ENCODE measurements at places on chromosomes 7 and 10.

- DNase-seq, result no peak
These were observed 31.3 kb downstream of the PLXNA4 start for GRCh38 chr7:132544999-132545398.

DNA sequence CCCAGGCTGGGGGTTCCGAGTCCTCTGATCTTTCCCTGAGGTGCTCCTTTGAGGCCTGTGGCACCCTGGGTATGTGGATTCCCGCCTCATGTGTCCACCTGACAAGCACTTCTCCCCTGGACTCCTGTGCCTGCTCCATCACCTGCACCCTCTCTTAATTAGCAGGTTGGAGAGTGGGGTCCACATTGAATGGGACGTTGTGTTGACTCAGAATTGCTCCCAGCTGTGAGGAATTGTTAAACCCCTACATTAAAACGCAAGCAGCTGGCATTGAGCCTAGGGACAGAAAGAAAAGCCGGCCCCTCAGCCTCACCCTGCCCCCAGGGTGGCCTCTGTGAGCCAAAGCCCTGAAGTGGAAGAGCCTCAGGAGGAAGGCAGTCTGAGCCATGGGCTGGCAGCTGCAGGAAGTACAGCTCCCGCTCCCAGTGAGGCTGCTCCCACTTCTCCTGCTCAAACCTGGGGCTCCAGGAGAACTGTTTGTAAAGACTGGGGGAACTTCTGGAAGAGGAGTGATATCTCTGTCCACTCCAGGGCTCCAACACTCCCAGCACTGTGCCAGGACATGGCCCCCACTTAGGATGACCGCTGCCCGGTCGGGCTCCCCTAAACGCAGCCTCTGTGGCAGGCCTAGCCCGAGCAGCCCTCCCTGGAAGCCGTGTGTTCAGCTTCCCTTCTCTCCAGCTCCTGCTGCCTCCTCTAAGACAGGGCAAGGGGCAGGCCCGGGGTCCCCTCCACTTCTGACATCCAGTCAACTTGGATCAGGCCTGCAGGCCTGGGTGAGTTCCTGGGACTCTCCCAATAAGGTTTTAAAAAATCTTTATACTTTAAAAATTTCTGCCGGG, 1.8 kb upstream of the OPN4 start:
- no peak for DNase-seq

DNA sequence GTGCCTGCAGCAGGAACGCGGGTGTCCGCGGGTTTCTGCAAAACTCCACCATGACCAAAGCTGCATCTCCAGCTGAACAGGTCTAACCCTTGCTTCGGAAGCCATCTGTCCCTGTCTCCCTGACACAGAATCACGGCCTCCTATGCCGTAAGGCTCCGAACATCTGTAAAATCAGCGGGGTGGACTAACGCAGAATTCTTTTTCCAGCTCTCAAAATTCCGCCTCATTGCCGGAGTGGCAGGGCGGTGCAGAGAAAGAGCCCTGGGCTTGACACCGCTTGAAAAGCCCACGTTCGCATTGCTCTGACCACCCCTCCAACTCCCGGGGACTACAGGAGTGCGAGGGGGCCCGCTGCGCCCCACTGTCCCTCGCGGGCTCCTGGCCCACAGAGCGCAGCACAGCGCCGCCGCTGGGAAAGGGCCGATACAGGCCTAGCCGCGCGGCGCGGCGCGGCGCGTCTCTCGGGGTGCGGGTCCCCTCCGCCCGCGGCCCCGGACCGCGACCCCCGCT, 409 bp downstream of the DNMBP start:
- peak; percentile 46 for DNase-seq

GRCh38 chr10:126930883-126931503, 25.8 kb downstream of the DOCK1 start:
- no peak for DNase-seq

DNA sequence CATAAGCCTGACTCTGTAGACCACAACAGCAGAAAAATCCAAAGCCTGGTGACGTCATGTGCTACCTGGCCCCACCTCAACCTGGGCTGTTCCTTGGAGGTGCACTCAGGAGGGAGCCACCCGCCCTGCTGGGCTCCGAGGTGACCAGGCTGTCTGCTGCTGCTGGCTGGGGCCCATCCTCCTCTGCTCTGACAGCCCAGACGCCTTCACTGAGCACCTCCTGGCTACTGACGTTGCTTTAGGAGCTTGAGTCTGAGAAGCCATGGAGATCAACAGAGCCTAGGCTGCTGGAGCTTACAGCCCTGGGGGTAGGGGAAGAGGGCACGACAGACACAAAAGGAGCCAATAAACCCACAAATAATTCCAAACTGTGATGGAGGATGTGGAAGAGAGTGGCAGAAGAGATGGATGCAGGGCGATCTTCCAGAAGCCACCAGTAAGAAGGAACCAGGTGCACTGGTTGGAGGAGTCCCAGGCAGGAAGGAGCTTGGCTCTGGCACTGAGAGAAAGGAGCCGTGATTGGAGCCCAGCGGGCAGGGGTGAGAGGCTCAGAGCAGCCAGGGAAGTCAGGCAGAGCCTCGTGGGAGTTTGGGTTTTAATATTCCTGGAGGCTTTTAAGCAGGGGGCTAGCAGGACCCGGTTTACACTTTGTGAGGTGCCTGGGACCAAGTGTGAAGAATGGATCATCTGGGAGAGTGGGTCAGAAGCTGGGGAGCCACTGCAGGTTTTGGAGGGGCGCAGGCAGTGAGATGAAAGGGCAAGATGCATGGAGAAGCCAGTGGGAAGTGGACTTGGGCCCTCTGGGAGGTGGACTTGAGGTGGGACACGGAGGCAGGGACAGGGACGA, 1.7 kb upstream of the PTPRE start:
- peak; percentile 62 for DNase-seq

DNA sequence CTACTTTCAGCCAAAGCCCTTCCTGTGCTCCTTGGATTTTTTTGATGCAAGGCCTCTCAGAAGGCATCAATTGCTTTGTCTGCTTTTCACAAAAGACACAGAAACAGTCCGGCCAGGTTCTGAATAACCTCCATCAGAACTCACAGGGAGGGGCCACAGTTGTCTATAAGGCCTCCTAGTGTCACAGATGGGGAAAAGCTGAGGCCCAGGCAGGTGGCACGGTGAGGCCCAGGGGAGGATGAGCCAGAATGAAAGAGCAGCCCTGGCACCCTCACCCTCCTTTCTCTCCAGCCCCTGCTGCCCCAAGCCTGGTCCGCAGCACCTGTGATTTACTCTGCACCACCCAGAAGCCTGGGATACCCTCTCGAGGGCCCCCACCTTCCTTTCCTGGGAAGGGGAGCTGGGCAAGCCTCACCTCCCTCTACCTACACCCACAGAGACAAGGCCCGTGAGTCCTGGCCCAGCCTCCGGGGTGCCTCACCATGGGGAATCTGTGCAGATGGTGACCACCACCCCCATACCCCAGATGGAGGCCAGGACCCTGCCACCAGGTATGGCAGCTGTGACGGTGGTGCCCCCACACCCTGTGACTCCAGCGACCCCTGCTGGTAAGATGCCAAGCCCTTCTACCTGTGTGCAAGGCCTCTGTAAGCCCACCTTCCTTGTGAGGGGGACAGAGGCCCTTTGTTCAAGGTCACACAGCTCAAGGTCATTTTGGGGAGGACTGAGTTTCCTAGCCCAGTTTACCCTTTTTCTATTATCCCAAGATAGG, 26.2 kb upstream of the ZNF467 start:
- DNase-seq, result no peak

DNA sequence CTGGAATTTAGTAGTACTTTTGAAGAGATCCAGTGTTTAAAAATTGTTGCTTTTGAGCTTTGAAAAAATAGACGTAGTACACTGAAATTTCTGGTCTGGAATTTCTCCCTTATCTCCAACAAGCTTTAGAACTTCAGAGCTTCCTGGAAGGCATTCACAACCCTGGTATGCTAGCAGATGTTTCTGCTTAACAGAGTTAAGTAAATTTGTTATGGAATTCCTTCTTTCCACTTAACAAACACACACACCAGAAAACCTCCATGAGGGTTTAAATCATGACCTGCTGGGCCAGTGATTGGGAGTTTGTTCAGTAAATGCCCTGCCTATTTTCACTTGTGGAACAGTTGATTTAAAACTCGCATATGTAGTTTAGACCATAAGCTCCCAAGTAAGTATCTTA, 13.7 kb downstream of the ASB15 start:
- DNase-seq, result no peak

- DNase-seq, result no peak
These were observed 46.2 kb downstream of the JAKMIP3 start for GRCh38 chr10:132111871-132112341.

DNA sequence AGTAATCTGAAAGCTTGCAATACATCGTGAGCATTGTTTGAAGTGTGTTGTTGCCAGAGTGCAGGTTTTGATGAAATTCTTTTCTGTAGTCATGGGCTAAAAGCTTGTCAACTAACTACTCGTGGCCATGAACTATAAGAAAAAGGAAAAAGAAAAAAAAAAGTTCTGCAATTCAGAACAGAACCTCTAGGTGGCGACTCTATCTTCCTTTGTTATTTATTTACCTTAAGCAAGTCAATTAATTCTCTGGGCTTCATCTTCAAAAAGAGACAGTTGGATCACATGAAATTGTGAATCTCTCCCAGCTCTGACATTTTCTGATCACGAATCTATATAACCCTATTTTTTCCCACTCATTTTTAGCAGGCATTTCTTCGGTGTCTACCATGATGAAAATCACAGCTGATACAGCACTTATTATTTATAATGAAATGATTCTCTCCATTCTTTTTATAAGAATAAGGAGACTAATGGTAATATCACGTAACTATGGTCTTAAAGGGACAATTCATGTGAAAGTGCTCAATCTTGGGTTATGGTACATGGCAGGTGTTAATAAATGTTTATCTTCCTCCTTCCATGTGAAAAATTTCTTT, 18.8 kb downstream of the TMEM196 start:
- DNase-seq, result no peak

DNA sequence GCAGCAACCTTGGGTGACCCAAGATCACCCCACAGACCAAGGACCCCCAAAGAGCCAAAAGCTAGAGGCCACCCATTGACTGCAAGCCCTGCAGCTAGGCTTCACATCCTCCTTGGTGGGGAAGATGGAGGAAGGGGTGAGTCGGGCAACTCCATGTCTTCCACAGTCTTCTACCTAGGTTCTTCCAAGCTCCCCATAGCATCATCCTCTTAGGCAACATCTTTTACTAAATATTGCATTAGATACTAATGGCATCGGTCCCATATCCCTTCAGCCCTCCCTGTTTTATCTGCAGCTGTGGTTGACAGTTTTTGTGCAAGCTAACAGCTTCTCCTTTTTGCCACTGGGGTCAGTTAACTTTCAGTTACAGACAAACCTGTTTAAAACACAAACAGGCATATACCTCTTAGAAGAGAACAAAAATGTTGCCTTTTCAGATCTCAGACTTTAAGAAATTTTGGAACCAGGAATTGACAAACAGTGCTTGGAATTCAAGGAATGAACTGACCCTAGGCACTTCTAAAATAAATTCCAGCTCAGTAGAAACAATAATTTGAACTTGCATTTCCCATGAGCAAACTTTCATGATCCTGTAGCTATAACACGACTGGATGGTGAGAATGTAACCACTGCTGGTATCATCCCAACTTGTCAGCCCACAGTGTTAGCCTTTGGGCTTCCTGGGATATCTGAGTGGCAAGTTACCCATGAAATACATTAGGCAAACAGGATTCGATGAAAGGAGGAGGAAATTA, 33.9 kb upstream of the MSMB start:
- DNase-seq, result no peak

DNA sequence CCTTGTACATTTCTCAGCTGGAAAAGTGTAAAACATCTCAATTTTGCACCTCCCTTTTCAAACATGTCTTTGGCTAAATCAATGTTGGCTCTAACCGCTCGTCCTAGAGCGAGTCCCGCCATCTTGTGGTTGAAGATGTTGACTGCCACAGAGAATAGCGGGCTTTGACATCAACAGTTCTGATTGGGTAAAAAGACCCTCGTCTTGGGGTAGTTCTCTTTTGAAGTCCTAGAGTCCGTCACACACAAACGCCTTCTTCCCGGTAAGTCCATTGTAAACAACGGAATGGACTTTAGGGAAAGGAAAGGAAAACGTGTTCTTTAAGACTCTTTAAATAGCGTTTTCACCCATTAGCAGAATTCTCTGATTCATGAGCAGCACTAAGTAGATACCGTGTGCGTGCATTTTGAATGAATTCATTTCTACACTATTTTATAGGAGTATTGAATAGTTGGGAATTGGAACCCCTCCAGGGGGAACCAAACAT, 452 bp upstream of the RPP30 start:
- peak; percentile 80 for DNase-seq

DNA sequence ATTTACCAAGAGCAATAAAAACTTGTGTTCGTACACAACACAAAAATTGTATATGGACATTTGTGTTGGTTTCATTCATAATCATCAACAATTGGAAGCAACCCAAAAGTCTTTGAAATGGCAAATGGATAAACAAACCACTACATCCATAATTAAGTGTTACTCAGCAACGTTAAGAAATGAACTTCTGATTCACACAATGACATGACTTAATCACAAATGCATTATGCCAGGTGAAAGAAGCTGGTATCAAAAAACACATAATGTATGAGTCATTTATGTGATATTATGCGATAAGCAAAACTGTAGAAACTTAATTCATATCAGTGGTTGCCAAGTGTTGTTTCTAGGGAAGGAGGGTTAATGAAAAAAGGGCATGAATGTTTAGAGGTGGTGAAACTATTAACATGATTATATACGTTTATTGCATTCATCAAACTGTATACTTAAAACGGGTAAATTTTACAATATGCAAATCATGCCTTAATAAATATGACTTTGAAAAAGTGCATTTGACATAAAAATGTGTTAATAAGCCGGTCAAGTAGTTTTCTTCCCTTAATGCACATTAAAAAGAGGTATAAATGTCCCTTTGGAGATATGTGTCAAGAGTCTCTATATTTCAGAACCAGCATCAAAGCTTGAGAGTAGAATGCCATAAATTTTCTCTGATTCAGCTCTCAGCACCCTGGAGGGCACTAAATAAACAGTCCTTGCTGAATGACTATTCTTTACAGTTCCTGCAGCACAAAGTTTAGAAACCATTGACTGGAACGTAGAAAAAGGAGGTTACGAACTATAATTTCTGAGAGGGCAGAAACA, 84.8 kb upstream of the GRM3 start:
- DNase-seq, result no peak

GRCh38 chr10:99484626-99485581, 47.8 kb upstream of the NKX2-3 start:
- DNase-seq, result no peak

GRCh38 chr10:113216102-113216501, 266.1 kb downstream of the TCF7L2 start:
- DNase-seq, result no peak
